ENCODE measurements at places on chromosomes 11 and 22.

DNA sequence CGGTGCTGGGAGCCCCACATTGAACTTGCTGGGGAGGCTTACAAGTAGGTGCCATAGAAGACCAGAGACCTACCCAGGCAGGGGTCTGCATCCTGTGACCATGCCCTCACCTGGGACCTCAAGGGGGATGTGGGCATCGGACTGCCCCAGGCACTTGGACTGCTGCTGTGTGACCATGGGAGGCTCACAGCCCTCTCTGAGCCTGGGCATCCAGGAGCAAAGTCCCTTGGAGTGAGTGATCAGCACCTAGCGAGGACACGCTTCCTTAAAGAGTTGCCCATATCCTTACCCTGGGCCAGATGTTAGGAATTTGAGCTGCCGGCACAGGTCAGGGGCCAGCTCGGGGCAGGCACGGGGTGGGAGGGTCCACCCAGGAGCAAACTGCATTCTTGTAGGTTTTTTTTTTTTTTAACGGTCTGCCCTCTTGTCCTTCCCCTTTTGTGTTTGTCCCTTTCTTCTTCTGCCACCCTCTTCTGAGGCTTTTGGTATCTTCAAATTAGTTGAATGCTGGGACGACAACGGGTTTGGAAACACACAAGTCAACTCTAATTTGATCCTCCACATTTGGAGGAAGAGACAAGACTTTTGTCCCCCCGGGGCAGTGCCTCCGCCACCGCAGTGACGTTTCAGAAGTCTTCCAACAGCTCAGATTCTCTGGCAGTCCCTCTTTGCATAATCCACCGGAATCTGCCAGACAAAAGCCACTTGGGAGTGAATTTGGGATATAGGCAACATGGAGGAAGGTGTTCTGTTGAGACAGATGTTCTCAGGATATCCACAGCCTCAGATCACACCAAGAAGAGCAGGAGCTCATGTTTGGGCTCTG, 46.1 kb upstream of the LINC01488 start:
- no peak for DNase-seq

DNA sequence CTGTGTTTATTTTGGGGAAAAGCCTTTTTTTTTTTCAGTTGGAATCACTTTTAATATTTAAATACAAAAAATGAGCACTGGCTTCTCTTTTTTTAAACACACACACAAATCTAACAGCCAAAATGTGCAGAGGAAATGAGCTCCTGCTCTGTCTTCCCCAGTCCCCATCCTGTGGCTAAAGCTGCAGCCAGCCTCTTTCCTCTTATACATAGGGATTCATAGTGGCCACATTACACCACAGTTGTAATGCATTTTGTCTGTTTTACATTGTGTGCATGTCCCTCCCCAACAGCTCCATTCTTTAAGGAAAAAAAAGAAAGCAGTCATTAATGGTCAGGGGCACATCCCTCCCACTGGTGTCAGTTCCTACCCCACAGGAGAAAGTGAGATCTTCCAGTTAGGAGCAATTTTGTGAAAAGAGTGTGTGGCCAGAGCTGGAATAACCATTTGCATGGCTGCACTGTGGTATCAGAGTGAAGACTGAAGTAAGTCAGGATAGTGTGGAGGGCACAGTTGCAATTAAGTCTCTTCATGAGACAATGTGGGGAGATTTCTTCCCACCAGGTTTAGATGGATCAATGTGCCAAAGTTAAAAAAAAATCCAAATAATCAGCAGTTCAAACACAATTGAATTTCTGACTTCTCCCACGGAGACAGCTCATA, 220.6 kb downstream of the TMEM135 start:
- DNase-seq, result no peak

GRCh38 chr11:17642370-17642769, 77.0 kb upstream of the MYOD1 start:
- no peak for DNase-seq

GRCh38 chr11:123537726-123538125, 107.7 kb downstream of the GRAMD1B start:
- DNase-seq, result no peak

DNA sequence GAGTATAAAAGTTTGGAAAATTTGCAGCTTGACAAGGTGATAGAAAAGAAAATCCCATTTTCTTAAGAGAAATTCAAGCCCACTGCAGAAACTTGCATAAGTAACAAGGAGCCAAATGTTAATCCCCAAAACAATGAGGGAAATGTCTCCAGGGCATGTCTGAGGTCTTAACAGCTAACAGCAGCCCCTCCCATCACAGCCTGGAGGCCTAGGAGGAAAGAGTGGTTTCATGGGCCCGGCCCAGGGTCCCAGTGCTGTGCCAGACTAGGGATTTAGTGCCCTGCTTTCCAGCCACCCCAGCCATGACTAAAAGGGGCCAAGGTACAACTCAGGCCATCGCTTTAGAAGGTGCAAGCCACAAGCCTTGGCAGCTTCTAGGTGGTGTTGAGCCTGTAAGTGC, 123.7 kb upstream of the TRPC6 start:
- no peak for DNase-seq

GRCh38 chr11:19892876-19893275, 180.2 kb downstream of the NAV2 start:
- DNase-seq, result no peak

DNA sequence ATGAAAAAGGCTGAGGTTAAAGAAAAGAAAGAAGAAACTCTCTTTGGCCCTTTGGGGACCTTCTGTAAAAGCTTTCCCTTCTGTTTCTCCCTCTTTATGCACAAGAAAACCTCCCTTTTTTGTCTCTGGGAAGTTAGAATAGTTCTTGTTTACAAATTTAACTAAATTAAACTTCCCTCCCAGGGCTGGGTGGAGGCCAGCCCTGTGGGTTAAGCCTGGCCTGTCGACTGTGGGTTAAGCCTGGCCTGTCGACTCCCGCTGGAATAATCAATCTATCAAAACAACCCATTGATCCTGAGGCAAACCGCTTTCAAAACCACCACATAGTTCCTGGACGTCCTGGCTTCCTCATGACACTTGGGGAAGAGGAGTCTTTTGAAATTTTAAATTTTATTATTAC, 1.2 kb upstream of the DRG1 start:
- no peak for DNase-seq

DNA sequence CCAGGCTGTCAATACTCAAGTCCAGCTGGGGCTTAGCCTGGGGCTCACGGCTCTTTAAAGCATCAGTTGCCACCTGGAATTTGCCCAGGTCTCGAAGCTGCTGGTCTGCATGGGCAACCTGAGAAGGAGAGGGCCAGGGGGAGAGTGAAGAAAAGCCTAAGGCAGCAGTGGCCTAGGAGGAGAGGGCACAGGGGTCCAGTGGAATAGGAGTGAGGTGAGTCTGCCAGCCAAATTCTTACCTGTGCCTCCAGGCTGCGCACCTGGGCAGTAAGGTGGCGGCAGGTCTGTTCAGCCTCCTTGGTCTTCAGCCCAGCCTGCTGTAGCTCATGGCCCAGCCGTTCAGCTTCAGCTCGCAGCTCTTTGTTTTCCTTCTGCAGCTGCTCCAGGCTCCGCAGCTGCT, 10.0 kb downstream of the IL18BP start:
- DNase-seq, result no peak

DNA sequence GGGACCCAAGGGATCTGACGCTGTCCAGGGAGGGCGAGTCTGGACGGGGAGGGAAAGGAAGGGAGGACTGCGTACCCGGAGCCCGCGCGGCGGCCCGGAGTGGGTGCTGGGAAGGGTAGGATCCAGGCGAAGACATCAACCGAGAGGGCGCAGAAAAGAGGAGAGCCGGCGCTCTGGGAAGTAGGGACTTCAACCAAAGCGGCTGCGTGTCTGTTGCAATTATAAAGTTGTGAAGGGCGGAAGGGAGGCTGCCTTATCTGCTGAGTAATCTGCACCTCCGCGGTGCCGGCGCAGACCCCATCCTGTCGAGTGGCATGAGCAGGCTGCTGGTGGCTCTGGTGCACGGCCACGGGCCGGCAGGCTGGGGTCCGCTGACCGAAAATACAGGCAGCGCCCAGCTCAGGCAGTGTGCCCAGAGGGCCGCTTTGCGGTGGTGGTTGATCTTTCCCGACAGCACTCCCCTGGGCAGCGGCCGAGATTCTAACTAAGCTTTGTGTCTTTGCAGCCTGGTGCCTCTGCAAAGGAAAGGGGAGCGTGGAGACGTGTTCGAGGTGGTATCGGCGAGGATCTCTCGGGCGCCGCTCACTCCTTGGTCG, 978 bp downstream of the C11orf87 start:
- DNase-seq, result no peak

- DNase-seq, result no peak
Observed at GRCh38 chr22:49156662-49157285, 670.9 kb downstream of the BRD1 start.

GRCh38 chr11:35712533-35712932, 50.0 kb downstream of the TRIM44 start:
- no peak for DNase-seq

- no peak for DNase-seq
Observed at GRCh38 chr11:77375107-77375506, 73.6 kb upstream of the GDPD4 start.

DNA sequence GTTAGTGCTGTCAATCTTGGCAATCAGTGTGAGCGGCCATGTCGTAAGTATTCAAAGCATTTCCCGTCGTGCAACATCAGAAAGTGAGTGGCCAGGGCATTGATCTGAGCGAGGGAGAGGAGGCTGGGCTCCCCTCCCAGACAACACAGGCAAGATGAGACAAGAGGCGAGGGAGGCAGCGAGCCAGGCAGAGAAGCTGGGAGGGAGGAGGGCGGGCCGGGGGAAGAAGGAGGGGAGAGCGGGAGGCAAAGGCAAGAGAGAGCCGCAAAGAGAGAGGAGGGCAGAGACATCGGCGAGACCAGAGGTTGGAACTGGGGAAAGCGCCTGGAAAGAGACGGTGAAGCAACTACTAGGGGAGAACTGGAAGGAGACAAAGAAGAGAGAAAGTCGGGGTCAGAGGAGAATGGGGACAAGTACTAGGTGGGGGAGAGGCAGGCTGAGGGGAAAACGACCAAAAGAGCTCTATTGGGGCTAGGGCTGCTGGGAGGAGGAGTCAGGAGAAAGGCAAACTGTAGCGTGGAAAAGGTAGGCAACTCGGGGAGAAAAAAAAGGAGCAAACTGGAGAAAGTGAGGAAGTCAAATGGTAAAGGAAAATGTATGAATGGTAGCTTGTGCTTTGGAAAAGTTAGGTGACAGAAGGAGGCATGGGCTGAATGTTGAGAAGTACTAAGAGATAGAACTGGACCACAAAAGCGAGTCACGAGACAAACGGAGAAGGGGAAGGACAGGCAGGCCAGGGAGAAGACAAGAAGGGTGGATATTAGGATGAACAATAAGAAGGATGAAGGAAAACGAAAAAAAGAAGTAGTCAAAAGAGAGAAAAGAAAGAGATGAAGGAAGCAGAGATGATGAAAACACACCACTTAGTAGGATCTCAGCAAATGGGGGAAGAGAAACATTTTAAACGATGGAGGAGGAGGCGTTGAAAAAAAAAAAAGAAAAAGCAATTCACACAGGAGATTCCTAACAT, 130.5 kb upstream of the C11orf58 start:
- DNase-seq, result no peak

DNA sequence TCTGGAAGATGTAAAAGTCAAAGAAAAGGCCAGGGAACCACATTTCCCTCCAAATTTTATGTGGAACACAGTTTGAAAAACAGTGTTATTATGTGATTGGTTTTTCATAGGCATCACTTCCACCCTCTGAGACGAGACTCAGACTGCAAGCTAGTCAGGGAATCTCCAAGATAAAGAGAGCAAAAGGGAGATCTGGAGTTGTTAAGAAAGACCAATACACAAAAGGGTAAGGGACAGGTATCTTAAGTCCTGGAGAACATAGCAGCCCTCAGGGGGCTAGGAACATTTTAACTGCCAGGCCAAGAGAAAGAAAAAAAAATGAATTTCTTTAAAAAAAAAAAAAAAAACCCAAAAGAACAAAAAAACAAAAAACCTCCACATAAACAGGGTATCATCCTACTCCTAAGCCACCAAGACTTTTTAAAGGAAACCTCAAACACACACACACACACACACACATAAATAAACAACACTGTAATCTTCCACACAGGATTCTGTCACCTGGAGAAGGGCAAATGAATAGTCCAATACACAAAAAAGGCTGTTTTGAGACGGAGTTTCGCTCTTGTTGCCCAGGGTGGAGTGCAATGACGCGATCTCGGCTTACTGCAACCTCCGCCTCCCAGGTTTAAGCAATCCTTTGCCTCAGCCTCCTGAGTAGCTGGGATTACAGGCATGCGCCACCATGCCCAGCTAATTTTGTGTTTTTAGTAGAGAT, 44.5 kb downstream of the CELF1 start:
- no peak for DNase-seq

DNA sequence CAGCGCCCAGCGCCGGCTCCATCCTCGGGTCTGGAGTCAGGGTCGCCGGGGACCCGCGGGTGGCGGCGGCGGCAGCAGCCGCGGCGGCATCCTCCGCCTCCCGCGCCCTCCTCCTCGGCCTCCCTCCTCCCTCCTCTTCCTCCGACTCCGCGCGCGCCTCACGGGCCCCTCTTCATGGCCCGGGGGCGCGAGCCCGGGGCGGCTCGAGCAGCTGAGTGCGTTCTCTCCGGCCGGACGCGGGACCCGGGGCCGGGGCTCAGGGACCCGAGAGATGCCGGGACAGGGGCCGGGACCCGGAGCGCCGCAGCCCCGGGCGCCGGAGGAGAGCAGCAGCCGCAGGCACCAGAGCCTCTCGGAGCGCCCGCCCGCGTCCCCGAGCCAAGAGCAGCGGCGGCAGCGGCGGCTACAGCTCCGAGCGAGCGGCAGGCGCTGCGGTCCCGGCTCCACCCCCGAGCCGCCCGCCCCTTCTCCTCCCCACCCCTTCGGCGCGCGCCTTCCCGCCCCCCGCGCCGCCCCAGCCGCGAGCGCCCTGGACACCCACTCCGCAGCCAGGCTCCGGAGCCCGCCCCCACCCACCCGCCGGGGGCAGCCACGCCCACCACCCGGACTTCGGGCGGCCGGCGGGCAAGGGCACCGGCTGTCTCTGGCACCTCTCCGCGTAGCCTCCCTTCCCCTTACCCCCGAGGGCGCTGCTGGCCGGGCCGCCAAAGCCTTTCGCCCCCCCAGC, at the start of gene CHST1:
Gene CHST1 (minus strand): TSS at position 417 of the 727 bp plus-strand sequence. CDS start 14,699 bp downstream, outside the sequence.
- DNase-seq, result no peak

DNA sequence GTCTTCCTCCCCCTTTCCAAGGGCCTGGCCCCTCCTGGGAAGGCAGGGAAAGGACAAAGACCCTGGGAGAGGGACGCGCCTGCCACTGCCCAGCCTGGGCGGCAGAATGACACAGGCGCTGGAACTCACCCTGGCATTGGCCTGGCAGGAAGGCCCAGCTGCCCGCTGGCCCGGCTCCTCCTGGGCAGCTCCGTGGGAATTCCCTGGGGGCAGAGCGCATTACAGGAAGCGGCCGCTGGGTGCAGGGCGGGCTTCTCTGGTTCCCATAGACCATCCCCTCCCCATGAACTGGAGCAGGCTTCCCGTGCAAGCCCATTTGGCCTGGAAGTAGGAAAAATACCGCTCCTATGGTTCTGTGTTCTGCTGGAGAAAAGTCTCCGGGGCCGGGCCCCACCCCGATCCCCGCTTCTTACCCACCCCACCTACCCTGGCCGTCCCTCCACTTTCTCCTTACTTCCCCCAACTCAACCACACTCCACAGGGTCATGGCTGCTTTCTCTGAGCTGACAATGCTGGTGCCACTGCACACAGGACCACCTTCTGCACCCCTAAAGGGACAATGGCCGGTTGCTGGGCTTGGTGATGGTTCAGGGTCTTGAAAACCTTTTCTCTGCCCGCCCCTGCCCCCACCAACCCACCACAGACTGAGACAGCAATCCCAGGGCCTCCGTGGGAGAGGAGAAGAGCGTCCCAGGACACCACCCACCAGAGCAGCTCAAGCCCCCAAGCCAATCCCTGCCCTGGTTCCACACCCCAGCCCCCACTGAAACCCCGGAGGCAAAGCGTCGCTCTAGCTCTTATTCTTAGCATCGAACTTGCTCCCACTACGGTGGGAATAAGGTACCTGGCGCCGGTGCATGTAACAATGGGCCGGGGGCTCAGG, 58.9 kb downstream of the LINC01488 start:
- DNase-seq, result no peak

GRCh38 chr11:824942-825341, 2.8 kb upstream of the CRACR2B start:
- no peak for DNase-seq

All from activated T-cell treated with anti-CD3 and anti-CD28 coated beads, Interleukin-2, amount 50 U/mL, for 1 hour (primary cell).